CD4-positive, alpha-beta T cell treated with Interleukin-6 for 4 hours (primary cell): ENCODE measurements at places on chromosomes 7 and 10.

- no peak for DNase-seq
Measured at GRCh38 chr10:25388862-25389206, 214.0 kb downstream of the GPR158 start.

GRCh38 chr7:99124236-99124635, 19.7 kb downstream of the SMURF1 start:
- DNase-seq, result no peak

- no peak for DNase-seq
Measured at GRCh38 chr7:28280516-28280915, 99.9 kb upstream of the JAZF1 start.

DNA sequence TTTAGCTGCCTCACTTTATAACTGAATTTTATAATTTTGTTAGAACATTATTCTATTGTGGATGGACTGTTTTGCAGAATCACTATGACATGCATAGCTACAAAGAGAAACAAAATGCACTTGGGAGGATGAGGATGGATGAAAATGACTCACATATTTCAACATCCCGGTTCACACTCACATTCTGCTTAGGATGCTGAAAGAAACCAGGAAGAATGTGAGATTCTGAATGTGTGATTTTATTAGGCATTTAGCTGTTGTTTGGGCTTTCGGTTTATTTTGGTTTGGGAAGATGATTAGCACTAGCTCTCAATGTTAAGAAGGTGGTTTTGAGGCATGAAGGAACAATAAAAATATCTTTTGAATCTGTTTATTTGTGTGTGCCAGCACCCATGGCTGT, 235.5 kb downstream of the SEMA3E start:
- DNase-seq, result no peak

DNA sequence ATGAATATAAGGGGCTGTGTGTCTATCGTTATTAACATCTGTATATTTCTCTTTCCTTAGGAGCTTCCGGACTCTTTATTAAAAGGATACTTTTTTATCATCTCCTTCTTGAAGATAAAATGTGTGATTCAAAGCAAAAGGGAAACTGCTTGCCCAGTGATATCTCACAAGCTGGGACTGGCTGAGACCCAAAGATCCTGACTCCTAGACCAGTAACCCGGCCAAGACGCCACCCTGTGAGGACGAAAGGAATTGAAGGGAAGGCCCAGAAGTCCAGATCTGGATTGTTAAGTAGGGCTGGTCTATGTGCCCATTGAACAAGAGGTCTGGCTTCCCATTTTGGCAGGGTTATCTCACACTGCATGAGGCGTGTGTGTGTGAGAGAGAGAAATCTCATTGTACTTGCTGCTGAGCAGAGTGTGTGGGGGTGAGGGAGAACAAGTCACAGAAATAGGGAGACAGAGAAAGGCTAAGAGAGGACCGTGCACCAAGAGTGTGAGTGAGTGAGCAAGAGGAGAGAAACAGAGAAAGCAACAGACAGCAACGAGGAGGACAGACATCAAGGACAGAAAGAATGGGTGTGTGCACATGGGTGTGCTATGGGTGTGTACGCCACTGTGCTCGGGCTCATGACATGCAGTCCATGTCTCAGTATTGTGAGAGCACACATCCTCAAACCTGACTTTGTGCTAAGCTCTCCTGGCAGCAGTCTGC, 75.4 kb downstream of the PLXNA4 start:
- DNase-seq, result no peak

DNA sequence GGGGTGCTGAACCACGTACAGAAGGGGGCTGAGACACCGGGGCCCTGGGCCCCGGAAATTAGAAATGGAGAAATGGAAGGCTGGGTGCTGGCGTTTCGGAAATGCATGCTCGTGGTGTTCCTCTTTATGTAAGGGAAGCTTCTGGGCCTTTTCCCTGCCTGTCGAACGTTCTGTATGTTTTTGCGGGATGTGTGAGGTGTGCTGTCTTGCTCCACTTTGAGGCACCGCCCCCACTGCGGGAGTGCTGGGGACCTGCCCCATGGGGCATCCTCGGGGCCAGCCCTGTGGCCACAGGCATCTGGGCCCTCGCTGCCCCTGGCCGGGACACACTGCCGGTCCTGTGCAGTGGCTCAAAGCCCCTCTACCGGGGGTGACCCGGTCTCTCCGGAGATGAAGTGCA, 1.7 kb upstream of the VENTX start:
- DNase-seq, result no peak

DNA sequence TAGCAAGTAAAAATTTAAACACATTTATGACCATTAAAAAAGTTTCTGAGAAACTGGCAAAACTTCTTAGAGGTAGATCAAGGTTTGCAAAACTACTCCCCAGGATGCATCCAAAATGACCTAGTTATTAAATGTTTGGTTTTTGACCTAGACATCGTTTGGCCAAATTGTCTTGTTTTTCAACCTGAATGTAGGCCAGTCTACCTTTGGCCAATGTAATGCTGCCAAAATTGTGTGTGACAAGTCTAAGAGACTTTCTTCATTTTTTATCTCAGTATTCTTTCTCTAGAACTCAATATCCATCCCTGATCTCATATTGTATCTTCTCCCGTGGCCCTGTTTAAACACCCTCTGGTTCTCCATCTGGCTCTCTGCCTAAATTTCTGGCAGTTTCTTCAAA, 202.0 kb downstream of the CXCL12 start:
- DNase-seq, result no peak

DNA sequence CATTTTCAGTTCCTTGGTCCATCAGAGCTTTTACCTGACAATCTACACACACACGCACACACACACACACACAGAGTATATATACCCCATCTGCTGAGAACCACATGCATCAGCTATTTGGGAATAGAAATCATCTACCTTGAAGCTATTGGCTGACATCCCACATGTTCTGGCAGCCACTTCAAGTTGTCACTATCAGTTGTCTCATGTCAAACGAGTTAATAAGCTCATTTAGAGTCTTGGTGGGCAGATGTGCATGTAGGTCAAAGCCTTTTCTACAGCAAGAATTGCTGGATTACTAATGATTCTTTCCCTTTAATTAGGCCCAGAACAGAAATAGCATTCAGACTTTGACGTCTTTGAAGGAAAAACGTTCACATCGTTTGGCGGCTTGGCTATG, 36.8 kb downstream of the COL28A1 start:
- DNase-seq, result no peak

GRCh38 chr10:11300026-11300425, 282.4 kb downstream of the CELF2 start:
- DNase-seq, result no peak

- DNase-seq, result no peak
Measured at GRCh38 chr7:94368371-94368791, 26.3 kb upstream of the COL1A2 start.

- DNase-seq, result peak; percentile 1
Measured at GRCh38 chr7:151777908-151778670, 98.8 kb downstream of the PRKAG2 start.

DNA sequence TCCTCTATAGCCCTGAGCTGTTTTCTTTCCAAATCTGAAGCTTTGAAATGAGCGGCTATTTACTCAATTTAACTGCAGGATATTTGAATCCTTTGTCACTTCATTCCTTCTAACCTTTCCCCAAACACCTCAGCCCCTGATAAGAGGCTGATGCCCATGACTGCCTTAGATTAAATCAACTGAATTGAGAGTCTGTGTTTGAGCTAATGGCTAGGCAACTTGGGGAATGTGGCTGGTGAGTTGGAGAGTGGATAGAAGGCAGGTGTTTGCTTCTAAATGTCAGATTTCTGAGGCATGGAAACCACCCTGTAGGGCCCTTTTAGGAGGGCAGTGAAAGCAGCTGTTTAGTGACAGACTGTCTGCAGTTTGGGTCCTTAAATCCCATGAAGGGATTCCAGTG, 759.9 kb downstream of the LRMDA start:
- DNase-seq, result no peak

GRCh38 chr7:43119371-43120075, 7.1 kb downstream of the HECW1 start:
- DNase-seq, result no peak

DNA sequence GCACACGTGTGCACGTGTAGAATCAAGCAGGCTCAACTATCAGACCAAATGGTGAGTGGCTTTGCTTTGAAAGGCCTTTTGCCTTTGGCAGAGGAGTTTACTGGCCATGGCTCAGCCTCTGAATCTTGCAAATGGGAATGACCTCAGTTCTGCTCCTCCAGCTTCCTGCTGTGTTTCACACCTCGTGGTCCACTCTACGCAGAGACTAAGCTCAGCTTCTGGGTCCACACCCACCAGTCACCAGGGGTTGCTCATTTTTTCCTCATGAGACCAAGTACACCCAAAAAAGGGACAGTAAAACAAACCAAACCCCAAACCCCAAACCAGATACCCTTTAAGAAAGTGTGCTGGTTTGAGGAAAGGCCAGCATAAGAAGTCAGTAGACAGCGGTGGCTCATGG, 236.4 kb downstream of the DNAJB6 start:
- DNase-seq, result no peak

DNA sequence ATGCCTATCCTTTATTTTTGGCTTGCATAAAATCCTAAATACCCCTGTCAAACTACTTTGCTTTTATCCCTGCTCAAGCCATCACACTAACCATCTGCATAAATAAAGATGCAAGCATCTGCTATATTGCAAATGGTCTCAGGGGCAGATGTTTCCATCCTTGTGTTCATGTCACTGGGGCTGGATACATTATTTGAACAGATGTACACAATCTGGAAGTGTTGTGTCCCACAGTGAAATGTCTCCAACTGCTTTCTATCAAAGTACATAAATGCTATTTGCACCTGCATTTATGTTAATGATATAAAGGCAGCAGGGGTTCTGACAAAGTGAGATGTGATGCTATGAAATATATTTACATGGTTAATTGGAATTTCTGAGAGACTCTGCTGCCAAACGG, 163.1 kb downstream of the ZNF438 start:
- DNase-seq, result no peak

DNA sequence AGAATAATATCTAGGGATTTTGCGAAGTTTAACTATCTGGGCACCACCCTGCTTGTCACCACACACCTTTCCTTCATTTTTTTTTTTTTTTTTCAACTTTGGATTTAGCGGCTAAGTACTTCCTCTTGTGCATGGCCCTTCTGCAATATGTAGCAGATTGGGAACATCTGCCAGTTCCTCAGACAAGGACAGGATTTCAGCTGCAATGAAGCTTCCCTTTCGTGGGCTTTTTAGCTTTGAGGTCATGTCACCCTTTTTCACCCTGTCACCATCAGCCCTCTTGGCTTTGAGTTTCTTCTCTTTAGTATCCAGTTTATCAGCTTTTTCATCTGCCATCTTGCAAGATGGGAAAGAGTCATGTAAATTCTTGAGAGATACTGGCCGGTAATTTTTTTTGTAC, 81.6 kb upstream of the ETV1 start:
- DNase-seq, result no peak

- no peak for DNase-seq
Measured at GRCh38 chr10:84015877-84016595, 123.3 kb upstream of the GHITM start.

DNA sequence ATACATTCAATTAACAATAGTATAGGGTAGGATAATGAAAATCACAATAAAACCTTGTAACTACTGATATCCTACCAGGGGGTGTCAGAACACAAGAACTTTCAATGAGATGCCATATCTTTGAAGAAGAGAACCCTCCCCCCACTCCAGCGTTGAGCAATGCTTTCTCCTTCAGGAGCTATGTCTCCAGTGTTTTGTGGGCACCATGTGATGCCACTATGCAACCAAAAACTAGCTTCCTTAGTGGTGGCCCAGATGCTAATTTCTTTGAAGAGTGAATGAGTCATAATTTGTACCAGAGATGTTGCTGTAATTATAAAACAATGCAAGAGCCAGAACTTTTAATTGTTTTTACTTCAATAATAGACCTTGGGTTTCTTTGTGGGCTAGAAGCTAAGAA, 76.0 kb upstream of the ADO start:
- DNase-seq, result peak; percentile 39

DNA sequence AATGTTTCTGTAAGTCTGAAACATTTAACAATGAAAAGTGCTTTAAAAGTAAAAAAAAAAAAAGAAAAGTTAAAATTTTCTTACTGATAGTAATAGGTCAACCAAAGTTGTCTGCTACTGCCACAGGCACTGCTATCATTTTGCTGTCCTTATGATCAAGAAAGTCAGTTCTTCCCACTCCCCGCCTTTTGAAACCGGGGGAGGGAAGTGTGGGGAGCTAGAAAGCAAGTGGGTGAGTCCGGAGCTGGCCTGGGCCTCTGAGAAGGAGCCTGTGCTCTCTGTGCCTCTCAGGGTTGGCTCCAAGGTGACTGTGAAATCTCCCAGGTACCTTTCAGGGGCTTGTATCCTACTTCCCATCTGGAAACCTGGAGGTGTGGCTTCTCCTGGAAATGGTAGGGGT, 7.3 kb downstream of the C7orf57 start:
- DNase-seq, result no peak

- DNase-seq, result no peak
Measured at GRCh38 chr7:45292481-45292880, 134.9 kb downstream of the RAMP3 start.

DNA sequence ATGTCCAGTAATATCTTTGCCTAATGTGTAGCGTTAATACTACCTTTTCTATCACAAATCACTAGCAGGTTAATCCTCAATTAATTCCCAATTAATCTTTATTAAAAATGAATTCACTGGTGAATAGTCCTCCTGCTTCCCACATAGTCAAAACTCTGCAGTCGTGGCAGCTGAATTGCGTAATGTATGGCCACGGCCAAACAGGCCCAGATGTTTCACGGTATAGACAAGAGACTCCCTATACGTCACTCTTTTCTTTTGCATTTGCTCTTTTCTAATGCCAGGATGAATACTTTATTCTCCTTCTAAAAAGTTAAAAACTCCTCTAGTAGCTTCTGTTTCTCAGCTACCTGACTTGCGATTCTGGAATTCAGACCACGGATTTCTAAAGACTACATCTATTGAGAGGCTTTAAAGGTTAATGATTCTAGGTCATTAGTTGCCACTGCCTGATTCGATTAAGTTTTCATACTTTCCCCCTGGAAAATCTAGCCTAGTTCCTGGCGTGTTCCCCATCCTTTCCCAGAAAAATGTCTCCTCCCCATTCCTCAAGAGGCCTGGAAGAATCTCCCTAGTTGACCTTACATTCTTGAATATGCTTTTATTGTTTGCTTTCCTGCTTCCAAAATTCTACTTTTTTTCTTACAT, 16.9 kb downstream of the MEOX2 start:
- no peak for DNase-seq

DNA sequence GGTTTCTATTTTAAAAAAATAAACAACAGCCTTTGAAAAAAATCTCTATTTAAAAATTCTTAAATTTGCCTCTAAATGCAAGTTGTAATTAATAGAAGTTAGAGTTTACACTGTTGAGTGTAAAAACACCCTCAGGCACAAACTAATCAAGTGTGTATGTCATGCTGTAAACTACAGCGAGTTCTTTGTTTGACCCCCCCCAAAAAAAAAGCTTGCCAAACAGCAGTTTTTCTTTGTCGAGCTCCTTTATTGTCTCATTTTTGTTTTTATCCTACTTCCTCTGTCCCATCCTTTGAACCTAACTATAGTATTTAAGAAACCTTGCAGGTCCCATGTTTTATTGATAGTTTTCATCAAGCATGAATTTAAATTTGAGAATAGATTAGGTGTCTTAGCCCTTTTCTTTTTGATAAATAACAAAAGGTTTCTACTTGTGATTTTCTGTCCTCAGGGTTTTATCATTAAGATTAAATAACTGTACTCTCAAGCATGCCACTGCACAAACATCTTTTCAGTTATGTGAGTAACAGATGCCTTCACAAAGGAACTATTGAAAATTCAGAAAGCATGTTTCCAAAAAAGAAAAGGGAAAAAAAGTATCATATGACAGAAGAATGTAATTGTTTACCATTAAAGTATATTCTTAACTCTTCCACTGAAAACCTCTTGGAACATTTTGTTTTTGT, 176.0 kb downstream of the ARID5B start:
- DNase-seq, result no peak

GRCh38 chr10:4546500-4546899, 279.5 kb upstream of the AKR1E2 start:
- DNase-seq, result no peak

GRCh38 chr10:122152544-122152943, 118.6 kb upstream of the BTBD16 start:
- DNase-seq, result no peak
